Stimulated activated naive CD8-positive, alpha-beta T cell treated with anti-CD3 and anti-CD28 coated beads, Interleukin-15, Interleukin-2, amounts not matched to agents 100 U/mL and 50 U/mL, for 24 hours (primary cell): ENCODE measurements at places on chromosomes 3 and 15.

DNA sequence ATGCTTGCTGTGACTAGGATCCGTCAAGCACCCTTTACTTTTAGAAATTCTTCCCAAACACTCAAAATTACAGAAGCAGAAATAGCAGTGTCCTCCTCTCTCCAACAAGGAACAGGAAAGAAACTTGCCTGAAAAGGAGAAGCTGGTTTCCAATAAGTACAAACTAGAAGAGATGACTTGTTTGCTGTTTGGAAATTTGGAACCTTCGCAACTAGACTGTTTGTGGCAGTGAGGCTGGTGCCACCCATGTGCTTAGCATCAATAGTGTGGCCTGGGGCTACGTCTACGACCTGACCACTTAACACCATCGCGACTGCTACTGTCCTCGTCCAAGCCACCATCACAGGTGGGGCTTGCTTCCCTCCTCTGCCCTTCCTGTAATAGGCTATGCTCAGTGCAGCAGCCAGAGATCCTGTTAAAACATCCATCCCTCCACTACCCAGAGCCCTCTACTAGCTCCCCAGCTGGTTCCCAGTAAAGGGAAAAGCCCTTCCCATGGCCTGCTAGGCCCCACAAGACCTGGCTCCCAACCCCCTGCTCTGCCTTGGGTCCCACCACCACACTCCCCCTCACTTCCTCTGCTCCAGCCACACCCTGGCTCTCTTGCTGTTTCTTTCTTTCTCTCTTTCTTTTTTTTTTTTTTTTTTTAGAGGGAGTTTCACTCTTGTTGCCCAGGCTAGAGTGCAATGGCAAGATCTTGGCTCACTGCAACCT lies 52.6 kb upstream of the CCR2 start:
- DNase-seq = no peak

GRCh38 chr3:23442598-23443383 lies 239.7 kb downstream of the UBE2E2 start:
- DNase-seq = peak; percentile 14

GRCh38 chr3:165918657-165918979 lies 81.4 kb upstream of the BCHE start:
- DNase-seq = no peak

GRCh38 chr3:42308651-42309050 lies 42.7 kb upstream of the CCK start:
- DNase-seq = no peak

DNA sequence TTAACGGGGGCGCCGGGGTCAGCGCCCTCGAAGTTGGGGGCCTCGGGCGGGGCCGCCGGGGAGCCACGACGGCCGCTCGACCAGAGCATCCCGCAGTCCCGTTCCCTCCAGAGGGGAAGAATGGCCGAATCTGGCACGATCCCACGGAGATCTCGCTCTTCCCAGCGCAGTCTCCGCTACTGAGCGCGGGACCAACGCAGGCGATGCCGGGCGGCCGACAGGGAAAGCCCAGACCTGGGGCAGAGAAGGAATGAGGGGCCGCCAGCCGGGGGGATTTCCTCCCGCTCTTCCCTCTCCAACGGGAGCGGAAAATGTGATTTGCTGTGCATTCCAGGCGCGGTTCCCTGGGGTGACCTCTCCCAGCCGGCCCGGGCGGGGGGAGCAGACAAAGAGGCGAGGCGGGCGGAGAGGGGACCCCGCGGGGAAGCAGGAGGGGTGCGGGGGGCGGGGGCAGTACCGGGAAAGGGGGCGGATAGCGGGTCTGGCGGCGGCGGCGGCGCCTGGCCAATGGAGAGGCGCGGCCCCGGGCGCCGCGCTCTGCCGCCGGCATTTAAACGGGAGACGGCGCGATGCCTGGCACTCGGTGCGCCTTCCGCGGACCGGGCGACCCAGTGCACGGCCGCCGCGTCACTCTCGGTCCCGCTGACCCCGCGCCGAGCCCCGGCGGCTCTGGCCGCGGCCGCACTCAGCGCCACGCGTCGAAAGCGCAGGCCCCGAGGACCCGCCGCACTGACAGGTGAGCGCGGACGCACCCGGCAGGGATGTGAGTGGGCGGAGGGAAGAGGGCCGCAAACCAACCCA lies at the start of gene GREM1:
TSS of gene GREM1 (plus strand) at position 579 of the 801 bp plus-strand sequence. CDS start 12,687 bp downstream, outside the sequence.
- no peak for DNase-seq

GRCh38 chr3:165259541-165260193 lies 63.5 kb upstream of the SLITRK3 start:
- no peak for DNase-seq

GRCh38 chr15:55484917-55485672 lies 22.9 kb downstream of the DNAAF4 start:
- DNase-seq = no peak

- DNase-seq = no peak
Measured at GRCh38 chr3:71300951-71301393, 282.6 kb downstream of the FOXP1 start.

DNA sequence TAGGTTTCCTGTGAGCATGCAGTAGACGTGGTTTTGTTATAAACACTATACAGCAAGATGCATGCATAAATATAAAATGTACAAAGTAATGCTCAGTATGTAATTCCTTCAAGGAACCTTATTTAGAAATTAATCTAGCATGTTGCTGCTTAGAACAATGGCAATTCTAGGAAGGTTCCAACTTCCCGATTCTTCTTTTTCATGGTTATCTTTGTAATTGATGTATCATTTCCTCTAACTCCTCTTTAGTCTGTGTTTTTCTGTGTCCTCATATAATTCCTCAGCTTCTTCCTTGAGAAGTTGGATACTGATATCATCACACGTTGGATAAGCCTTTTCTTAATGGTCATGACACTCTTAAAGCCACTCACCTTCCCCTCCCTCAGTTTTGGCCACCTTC lies 3.5 kb downstream of the TSEN2 start:
- DNase-seq = no peak

DNA sequence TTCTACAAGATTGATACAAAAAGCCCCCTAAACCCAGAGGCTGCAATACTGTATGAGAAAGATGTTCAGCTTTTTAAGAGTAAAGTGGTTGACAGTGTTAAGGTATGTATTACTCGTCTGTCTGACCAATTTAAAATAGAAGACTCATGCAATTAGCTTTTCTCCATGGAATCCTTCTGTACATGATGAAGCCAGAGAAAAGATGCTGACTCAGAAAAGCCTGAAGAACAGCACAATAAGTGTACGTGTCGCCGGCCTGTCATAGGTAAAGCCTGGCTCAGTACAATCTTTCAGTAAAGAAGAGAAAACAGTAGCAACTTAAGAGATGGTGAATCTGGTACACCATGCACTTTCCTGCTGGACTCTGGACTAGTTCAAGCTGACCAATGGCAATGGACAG lies 16.4 kb downstream of the NEK4 start:
- DNase-seq = no peak

DNA sequence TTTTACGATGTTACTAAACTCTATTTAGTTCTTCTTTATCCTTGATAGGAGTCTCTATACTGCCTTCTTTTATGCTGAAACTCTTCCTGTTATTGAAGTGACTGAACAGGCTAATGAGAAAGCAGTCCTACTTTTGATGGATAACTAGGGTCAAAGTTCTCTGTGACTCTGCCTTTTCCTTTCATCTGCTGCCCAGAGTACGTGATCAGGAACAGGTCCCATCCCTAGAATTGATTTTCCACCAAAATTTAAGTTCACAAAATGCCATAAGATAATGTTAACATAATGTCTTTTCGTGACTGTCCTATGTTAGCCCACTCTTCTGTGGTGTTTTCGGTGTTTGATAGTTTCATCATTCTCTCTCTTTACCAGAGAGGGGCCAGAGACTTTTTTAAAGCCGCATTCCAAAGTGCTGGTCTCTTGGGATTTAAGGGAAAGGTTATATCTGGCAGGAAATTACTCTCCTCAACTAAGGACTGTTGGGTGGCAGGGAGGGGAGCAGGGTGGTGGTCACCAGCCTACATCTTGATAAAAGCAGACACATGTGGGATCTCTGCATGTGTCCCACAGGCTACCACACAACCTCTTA lies 50.3 kb upstream of the PLXND1 start:
- DNase-seq = no peak

GRCh38 chr15:81740416-81740815 lies 305.4 kb downstream of the MEX3B start:
- no peak for DNase-seq

GRCh38 chr15:53791581-53791980 lies 32.1 kb upstream of the WDR72 start:
- no peak for DNase-seq

- DNase-seq = peak; percentile 47
Measured at GRCh38 chr3:50617096-50617791, at the start of gene MAPKAPK3. Gene MAPKAPK3, plus strand, starts transcription at chr3:50617151. Its CDS starts 415 bp downstream, at chr3:50617566.

DNA sequence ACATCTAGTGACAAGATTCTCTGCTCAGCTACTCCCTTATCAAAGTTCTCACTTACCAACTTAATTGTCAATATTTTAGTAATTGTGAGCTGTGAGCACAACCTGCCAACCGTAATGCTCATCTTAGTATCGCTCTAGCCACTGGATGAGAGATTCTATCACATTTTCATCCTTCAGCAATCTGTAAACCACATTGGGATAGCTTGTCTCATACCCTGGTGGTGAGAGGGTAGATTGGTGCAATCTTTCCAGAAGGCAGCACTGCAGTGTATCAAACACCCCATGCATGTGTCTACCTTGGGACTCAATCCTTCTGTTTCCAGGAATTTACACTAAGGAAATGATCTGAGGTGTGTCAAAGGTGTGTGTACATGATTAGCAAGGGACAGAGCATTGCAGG lies 18.9 kb upstream of the ATP8B4 start:
- DNase-seq = no peak

DNA sequence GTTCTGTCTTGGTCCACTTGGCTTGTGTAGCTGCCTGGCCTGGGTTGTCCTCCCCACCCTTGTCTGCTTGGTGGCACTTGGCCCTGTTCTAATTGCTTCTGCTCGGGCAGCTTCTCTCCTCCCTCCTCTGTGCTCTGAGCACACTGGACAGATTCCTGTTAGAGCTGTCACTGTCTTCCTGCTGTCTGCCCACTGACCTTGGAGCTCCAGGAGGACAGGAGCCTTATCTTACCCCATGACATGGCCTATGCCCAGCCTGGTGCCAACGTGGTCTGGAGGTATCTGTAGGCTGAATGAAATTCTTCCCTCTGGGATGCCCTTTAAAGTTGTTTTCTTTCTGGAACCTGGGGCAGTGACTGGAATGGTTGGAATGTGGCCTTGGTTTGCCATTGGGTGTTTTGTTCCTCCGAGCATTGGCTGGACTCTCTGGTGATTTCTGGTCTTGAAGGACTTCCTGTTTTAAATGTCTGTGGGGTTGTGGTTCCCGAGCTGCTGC lies 94.1 kb downstream of the FAM43A start:
- no peak for DNase-seq

DNA sequence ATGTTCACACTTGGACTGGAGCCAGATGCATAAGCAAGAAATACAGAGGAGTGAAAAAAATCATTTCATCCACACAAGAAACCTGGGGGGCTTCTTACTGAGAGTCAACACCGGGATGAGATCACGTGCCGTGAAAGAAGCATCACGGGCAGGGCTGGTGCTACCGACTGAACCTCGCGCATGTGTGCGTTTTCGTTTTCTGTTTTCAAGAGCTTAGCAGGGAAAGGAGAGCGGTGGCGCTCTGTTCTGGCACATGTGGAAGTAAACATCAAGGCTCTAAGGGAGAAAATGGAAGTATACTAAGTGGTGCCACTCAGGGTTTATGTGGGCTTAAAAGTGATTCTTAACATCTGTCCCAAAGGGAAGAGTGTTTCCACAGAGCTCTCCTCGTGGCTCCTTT lies 55.9 kb downstream of the VGLL4 start:
- DNase-seq = no peak

- DNase-seq = peak; percentile 45
Measured at GRCh38 chr15:74245342-74245931, 9.3 kb downstream of the CCDC33 start.

DNA sequence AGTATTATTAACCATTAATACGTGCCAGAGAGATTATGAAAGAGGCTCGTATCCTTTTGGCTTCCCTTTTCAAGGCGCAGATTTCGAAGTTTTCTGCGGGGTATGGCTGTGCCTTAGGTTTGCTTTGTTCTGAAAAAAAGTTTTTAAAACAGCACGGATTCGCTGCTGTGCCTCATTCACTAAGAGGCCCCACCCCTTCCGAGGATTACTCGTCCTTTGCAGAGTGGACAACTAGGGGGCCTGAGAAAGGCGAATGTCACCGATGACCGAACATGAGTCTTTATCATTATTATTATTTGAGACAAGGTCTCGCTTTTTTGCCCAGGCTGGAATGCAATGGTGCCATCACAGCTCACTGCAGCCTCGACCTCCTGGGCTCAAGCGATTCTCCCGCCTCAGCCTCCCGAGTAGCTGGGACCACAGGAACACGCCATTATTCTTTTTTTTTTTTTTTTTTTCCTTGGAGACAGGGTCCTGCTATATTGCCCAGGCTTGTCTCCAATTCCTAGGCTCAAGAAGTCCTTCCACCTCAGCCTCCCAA lies 684 bp upstream of the RPS27L start:
- DNase-seq = peak; percentile 38

- DNase-seq = no peak
Measured at GRCh38 chr3:8606701-8607231, 37.8 kb downstream of the SSUH2 start.

GRCh38 chr3:53799338-53799865 lies 46.8 kb downstream of the CHDH start:
- DNase-seq = no peak

- no peak for DNase-seq
Measured at GRCh38 chr3:39396690-39397089, 9.8 kb upstream of the RPSA start.

DNA sequence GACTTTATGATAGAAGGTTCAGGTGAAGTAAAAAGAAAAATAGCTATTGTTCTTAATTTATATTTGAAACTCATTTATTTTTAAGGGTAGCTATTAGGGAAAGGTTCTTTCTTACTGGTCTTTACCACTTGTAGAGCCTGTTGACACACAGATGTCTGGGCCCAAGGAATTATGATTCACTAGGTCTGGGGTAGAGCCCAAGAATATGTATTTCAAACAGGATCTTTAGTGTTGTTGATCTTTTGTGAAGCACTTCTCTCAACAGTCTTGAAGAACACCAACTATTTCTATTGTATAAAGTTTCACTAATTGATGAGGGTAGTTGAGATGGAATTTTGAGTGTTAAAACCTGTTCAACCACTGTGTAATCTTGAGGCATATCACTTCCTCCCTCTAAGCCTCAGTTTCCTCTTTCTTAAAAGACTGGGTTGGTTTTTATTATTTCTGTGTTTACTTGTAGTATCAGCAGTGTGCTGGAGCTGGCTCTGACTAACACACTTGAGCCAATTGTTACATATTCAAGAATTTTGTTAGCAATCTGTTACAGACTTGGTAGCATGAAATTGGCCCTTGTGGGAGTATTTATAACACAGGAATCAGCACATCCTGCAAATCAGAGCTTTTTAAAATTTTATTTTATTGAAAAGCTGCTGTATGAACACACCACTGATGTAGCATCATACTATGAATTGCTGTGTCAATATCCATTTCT lies 155.9 kb downstream of the RBMS3 start:
- DNase-seq = no peak
